COLO829 (cell line): ENCODE measurements at places on chromosomes 3 and 15.
A peak's percentile ranks its signal among the peaks of the same experiment; 100 is the strongest.

DNA sequence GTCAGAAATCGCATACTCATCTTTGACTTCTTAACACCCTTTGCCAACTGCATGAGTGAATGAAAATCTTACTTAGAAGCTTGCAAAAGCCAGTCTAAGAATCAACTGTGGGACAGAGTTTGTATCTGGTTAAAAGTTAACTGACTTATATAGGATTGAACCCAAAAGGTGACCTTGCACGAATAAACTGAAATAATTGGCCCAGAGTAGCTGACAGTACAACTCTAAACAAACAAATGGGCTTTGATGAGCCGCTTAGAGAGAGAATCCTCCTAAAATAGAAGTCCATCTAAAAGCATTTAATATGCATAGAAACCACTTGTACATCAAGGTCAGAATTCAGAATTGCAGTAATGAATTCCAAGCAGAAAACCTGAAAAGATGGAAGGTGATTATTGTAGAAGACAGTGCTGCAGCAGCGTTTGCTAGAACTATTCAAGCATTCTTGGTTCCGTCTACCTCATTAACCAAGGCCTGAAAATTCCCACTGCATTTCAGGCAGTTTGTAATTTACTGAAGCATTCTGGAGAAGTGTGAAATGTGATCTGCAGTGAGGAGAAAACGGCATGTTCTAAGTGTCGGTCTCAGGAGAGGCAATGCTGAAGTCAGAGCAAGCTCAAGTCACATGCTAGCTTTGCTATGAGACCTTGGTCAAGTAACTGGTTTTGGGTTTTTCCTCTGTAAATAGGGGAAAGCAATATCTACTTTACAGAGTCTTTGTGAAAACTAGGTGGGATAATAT is 103.7 kb downstream of the CADPS start:
- no peak for DNase-seq

DNA sequence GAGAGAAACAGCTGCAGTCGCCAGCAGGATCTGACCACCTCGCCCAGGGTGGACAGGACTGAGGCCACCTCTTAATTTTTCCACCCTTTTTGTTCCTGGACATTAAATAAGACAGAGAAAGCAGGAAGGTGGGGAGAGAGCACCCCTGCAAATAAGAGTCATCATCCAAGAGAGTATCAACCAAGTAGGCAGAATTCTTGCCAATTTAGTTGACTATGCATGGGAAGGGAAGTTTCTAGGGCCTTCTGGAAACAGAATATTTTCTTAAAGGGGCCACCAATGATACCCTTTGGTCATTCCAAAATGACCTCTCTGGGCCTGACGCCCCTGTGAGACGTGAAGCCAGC is 136.2 kb downstream of the TJP1 start:
- no peak for DNase-seq

- DNase-seq = peak; percentile 94
Observed at GRCh38 chr3:178785961-178786360, 249.7 kb downstream of the KCNMB2 start.

- DNase-seq = no peak
Observed at GRCh38 chr3:96354742-96355141, 459.7 kb upstream of the EPHA6 start.

- DNase-seq = no peak
Observed at GRCh38 chr3:137012097-137012501, 54.3 kb downstream of the IL20RB start.

- DNase-seq = no peak
Observed at GRCh38 chr3:40333416-40333815, 23.9 kb downstream of the EIF1B start.

DNA sequence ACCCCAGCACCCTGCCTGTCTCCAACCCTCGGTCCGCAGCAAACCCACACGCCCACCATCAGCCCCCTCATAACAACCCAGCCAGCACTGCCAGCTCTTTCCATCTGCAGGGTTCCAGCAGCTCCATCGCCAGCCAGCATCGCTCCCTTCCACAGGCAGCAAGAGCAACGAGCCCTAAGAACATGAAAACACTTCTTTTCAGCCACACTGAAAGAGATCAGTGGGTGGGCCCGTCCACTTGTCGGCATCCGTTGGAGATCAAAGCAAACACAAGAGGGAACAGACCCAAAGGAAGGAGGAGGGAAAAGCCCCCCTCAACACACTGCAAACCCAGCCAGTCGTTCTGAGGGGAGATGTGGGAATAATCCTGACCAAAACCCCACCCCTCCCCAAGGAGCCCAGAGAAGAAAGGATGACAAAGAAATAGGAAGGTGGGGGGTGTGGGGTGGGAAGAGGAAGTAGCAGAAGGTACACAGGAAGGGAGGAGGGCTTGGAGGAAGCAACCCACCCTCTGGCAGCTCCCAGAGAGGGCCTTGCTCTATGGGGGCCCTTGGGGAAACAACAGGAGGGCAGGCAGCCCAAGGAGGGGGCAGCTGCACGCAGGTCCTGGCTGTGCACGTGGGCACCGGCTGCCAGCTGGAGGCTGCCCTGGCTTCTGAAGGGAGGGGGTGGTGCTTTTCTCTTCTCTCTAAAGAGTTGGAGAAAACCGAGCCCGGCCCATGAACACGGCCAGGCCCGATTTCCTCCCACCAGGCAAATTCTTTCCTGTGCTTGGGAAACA is 473.6 kb upstream of the PROK2 start:
- no peak for DNase-seq

GRCh38 chr3:194465920-194466570 is 20.8 kb downstream of the ATP13A3 start:
- no peak for DNase-seq

GRCh38 chr3:143977341-143978262 is 6.0 kb downstream of the DIPK2A start:
- DNase-seq = no peak

DNA sequence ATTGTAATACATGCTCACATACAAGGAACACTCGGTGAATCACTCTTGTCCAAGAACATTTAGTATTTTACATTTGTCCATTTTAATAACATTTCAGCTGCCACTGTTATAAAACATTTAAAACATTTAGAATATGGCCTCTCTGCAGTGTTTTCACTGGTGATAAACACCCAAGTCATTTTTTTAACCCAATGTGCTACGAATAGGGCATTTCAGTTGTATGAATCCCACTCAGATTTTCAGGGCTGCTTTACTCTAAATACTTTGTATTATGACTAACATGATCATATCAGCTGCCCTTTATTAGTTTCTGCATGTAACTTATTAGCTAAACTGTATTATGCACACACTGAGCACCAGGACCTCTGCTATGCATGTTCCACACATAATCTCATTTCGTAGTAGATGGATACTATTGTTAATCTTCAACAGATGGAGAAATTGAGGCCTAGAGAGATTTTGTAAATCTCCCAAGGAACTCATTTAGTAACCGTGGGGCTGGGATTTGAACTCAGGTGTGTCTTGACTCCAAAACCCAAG is 148.6 kb upstream of the CDIN1 start:
- DNase-seq = no peak

DNA sequence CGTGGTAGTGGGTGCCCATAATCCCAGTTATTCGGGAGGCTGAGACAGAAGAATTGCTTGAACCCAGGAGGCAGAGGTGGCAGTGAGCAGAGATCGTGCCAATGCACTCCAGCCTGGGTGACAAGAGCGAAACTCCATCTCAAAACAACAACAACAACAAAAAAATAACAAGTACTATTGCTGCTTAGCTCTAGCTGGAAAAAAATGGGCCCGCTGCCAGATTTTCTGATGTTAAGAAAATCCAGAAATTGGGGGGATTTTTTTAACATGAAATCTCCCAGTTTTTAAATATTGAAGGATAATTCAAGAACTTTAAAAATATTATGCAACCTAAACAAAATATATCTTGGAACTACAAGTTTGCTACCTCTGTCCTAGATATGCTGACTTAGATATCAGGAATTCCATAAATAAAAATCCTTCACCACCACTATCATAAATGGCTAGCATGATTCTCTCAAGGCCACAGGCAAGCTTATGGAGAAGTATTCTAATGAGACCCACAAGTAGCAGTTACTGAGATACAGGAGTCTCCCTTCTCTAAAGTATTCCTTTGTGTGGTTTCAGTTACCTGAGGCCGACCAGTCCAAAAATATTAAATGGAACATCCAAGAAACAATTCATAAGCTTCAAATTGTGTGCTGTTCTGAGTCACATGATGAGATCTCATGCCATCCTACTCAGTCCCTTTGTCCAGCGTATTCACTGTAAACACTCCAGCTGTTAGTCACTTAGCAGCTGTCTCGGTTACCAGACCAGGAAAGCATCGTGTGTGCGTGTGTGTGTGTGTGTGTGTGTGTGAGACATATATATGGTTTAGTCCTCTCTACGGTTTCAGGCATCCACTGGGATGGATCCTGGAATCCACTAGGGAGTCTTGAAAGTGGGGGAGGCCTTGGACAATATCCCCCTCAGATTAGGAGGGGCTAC is 277.2 kb downstream of the TBL1XR1 start:
- DNase-seq = no peak

DNA sequence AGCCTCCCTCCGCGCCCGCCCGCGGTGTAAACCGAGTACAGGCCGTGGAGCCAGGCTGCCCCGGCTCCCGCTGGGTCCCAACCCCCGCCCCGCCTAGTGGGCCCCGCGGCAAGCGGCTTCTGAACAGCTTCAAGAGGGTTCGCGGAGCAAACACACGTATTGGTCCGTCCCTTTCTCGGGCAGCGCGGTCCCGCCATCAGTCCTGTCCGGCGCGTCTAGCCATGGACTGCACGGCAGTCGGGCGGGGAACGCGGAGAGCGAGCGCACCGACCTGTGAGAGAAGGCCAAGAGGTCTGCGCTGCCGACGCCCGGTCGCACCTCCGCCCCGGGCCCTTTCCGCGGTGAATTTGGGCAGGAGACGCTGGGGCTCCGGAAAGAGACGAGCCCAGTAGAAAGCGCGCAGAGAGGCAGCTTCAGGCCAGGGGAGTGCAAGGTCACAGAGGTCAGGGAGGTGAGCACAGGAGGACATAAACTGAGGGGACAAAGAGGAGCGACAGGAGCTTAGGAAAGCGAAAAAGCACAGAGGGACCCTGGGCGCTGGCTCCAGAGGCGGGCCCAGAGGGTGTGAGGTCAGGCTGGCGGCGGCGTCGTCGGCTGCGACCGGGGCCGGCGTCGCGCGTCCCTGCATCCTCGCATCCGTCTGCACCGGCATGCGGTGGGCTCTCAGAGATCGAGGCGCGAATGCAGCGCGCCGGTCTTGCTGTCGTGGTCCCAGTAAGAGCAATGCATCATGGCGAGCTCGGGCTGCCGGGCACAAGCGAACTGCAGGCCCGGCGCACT is 1.8 kb downstream of the FOXL2 start:
- no peak for DNase-seq

DNA sequence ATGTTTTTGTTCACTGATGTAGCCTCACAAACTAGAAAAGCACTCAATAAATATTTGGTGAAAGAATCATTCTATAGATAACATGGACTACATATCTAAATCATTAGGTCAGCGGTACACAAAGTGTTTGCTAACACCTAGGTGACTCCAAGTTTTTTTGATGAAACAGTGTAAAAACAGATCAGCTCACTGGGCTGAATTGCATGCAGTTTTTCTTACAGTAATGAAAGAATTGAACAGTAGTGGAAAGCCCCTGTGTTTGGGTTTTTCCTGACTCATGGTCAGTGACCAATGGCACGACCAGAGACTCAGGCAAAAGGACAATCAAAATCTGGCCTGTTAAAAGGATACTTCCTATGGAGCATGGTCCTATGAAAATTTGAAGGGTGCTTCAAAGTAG is 384.3 kb upstream of the EPHA6 start:
- DNase-seq = no peak

GRCh38 chr3:90080988-90081387 is 973.6 kb downstream of the EPHA3 start:
- peak; percentile 13 for DNase-seq

DNA sequence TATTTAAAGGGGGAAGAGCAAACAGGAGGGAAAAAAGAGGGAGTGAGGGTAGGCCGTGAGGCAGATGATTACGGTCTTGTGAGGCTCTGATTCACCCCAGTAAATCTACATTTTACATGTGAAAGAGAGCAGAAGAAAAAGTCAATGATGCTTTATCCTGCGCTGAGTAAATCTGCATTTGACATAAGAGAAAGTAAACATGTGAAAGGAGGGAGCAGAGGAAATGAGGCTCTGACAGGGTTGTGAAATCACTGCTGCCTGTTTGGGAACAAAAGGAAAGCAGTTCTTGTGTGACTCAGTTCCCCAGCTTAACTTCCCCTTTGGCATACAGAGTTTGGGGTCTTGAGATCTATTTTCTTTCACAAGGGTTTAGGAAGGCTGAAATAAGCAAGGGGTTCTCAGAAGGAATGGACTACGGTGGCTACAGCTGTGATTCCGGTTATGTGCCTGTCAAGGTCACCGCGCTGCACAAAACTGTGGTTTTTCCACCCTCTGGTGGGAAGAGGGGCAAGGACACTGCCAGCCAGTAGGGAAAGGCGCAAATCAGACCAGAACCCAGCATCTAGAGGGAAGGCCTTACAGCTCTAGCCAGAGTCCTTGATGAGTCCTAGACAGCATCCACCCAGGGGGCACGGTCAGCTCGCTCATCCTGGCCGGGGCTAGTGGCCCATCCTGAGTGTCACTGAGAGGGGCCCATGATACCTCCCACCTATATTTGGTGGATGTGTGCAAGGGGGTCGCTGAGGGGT is 18.9 kb upstream of the HCN4 start:
- DNase-seq = no peak

DNA sequence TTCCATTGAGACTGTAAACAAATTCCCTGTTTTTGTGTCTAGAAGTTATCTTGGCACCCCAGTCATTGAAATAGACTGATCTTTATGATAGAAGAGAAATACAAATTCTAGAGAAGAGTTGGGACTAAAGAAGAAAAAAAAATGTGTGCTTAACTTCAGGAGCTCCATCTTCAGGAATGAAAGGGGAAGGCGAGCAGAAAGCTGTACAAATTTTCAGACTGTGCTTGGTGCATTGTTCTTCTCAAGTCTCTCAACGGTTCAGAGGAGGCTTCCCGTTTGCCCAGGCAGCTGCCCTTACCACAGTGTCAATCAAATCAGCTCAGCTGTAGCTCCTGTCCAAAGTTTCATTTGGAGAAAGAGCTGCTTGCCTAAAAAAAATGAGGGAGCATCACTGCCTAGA is 41.7 kb downstream of the OXSM start:
- DNase-seq = peak; percentile 58

- no peak for DNase-seq
Observed at GRCh38 chr15:93866476-93866875, 364.9 kb upstream of the MCTP2 start.

DNA sequence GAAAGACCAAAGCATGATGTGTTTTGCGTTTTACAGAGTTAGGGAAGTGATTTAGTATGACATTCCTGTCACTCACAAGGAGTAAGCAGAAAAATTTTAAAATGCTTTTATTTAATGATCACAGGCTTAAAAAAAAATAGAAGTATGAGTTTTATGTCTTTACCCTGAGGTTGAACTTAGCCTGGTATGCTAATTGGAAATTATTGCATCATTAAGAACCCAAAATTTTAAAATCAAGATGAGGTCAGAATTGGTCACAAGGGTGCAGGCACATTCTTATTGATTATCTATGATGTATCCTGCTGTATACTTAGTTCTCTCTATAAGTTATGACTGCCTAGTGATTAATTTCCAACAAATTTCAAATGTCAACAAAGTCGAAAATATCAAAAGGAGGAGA is 585.6 kb upstream of the ALCAM start:
- no peak for DNase-seq
